ENCODE measurements at places on chromosomes 12 and 14.

DNA sequence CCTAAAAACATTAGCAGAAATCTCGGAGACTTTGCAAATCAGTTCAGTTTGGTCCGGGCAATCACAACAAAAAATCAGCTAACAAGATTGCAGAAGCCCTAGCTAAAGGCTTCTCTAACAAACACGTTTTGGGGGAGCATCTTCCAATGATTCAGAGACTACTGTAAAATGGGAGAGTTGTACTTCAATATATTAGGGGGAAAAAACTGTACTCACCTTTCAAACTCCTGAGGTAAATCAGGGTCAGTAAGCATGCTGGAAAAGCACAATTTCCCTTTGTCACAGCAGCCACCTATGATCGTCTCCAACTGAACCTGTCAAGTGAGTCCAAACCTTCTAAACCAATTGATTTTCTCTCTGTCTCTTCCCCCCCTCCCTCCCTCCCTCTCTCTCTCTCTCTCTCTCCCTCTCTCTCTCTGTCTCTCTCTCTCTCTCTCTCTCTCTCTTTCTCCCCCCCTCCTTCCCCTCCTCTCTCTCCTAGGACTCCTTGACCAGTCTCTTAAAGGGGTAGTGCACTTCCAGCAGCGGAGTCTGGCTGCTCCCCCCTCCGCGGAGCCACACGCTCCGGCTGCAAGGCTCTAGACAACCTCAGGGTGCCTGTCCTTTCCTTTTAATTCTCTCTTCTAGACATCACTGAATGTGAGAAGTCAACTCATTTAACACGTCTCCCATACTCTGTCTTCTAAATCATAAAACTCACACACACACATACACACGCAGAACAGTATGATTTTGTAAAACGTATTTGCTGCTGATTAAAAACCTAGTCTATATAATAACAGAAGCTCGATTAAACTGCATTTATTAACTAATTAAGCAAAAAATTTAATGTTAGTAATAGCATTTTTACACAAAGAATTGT lies at the start of gene SOX5:
Gene SOX5 (minus strand): TSS at position 323 of the 862 bp plus-strand sequence. CDS start 69 bp downstream, at position 254.
- DNase-seq, result no peak

- DNase-seq, result no peak
Observed at GRCh38 chr12:93438266-93439050, 3.3 kb downstream of the UBE2N start.

GRCh38 chr12:50550530-50551223 lies 45.9 kb downstream of the DIP2B start:
- DNase-seq, result no peak

DNA sequence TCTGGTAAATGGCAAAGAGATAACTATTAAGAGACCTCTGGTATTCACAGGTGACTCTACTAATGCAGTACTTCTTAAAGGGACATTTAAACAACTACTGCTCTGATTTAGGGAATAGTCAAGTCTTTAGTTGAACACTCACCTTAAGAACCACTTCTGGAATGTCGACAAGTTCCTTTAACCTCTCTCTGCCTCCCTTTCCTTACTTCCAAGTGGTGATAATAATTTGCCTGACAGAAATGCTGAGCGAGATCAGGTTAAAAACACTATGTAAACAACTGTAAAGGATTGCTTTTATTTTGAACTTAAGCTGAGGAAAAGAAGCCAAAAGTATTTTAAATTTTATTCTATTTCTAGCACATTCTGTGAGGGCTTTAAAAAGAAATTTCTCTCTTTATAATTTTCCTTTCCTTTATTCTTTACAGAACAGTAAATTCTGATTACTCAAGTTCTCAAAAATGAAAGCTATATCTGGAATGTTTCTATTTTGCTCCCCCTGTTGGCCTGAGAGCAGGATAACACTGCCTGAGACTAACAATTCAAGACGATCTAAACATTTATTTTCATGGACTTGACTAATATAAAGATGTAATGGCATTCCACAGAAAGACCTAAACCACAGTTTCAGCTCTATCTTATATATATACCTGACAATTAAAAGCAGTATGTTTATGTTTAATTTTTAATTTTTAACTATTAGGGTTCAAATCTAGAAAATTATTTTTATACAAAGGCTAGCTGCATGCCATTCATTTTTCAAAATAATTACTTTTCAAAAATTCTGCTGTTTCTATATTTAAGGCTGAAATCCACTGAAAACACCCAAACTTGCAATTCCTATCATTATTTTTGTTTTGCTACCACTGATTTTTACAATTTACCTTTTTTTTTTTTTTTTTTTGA lies 29.2 kb downstream of the ZCCHC8 start:
- peak; percentile 73 for DNase-seq

DNA sequence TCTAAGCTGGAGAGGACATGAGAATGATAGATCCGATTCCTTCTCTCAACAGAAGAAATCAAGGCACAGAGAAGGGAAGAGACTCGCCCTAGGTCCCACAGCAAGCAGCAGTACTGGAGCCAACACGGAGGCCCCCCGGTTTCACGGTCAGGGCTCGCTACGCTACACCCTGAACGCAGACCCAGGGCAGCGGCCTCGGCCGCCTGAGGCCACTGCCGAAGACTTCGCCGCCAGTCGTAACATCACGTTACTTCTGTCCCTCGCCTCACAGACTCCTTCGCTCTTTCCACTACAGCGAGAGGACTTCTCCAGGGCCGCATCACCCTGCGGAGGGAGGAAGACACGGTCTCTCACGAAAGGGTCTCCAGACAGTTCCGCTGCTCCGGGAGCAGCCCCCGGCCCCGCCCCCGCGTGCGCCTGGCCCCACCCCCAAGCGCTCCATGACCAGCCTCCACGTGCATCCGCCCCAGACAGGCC lies 411 bp upstream of the DCAF4 start:
- DNase-seq, result no peak

GRCh38 chr14:55160989-55161388 lies 30.4 kb downstream of the DLGAP5 start:
- DNase-seq, result peak; percentile 45

- no peak for DNase-seq
Observed at GRCh38 chr12:4553943-4554342, 8.1 kb upstream of the DYRK4 start.

DNA sequence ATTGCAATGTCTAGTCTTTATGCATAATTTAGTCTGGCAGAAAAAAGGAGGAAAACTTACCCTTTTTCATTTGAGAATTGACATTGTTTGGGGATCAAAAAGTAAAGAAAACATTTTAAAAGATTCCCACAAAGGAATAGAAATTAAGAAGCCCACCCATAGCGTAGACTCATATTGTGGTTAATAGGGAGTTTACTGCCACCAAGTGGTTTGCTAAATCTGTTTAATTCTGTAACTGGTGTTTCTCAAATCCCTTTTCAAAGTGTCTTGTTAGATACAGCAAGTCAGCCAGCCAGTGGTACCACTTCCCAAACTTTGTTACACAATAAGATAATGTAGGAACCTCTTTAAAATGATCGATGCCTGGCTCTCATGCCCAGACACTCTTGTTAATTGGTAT lies 180.3 kb downstream of the IPO8 start:
- DNase-seq, result no peak

DNA sequence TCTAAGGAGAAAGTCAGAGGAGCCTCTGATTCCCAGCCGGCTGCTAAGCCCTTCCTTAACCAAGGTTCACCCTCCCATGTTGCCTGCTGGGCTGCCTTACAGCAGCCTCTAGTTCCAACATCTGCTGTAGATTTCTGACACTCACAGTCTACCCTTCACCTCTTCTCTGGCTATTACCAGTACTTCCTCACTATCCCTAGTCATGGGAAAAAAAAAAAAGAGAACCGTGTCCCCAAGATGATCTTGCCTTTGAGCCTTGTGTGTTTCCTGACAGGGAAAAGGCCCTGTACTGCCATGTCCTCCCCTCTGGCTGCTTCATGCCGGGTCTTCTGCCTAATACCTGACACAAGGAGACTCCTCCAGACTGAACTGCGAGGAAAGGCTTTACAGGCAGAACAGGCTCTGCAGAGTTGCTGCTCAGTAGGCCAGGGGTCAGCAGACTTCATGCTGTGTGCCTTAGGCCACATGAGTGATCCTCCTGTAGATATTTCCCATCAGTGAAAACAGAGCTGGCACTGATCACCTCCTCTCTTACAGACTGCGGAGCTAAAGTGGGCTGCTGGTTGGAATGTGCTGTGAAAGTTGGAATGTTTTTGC lies 46.8 kb downstream of the PRKCH start:
- DNase-seq, result no peak

- peak; percentile 8 for DNase-seq
Observed at GRCh38 chr14:33567023-33567728, 383.7 kb downstream of the EGLN3 start.

GRCh38 chr12:53345486-53346188 lies 9.5 kb upstream of the SP7 start:
- peak; percentile 36 for DNase-seq

DNA sequence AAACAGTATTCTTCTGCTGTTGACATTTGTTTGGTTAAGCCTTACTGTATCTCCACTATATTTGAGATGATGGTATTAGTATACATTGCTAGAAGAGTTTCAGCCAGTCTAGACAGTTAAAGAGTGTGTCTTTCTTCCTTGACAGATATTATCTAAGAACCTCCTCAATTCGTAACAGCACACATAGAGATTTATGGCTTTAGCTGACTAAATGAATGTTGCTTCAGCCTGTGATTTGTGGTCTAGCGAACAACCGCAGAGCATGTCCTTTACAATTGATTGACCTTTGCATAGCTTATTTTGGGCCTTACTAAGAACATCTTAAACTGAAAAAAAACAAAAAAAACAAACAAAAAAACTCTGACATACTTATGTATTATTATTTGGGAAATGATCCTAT lies 122.2 kb downstream of the DAAM1 start:
- DNase-seq, result no peak

- DNase-seq, result no peak
Observed at GRCh38 chr14:54918427-54918826, 15.8 kb upstream of the GCH1 start.

DNA sequence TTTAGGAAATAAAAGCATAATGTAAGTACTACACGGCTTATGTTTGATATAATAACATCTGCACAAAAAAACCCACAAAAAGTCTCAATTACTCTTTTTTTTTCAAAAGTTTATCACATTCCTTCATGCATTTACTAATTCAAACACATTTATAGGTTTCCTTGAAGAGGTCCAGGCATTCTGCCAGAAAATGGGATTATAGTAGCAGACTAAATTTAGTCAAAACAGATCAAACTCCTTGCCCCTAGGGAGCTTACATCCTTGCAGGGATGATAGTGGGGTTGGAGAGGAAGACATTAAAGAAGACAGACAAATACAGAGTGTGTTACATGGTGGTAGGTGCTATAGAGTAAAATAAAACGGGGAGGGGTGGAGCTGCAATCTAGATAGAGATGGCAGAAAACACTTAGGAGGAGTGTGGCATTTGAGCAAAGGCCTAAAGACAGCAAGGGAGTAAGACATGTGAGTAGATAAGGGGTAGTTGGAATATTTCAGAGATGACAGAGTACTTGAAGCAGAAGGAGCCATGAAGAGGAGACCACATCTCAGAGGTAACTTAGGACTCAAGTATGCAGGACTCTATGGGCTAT lies 266.9 kb downstream of the PPFIA2 start:
- DNase-seq, result no peak

- DNase-seq, result peak; percentile 62
Observed at GRCh38 chr12:3803865-3804472, 51.1 kb upstream of the CRACR2A start.

GRCh38 chr12:94112121-94112520 lies 36.3 kb upstream of the PLXNC1 start:
- DNase-seq, result no peak

- peak; percentile 74 for DNase-seq
Observed at GRCh38 chr14:60722357-60723115, 1.6 kb downstream of the SIX4 start.

- no peak for DNase-seq
Observed at GRCh38 chr12:25063873-25064628, 115.2 kb upstream of the BCAT1 start.

DNA sequence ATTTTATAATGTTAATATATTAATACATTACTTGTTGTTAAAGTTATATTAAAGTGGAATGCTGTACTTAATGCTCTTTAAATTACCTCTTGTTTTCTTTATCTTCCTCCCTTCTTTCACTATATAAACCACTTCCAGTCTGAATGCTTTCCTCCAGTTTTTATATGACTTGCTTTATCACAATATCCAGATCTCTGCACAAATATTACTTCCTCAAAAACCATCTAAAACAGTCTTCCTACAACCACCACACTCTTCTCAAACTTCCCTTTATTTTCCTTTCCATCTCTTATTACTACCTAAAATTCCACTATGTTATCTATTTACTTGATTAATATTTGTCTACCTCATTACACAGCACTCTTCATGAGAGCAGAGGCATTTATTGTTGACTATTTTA lies 956.6 kb downstream of the LRFN5 start:
- no peak for DNase-seq

- DNase-seq, result no peak
Observed at GRCh38 chr14:100134586-100134985, 24.9 kb downstream of the DEGS2 start.
